ENCODE measurements at places on chromosomes 16 and 17.

- no peak for DNase-seq
Observed at GRCh38 chr16:68362262-68362913, 51.6 kb downstream of the PRMT7 start.

- DNase-seq = no peak
Observed at GRCh38 chr16:50309527-50310307, 43.4 kb downstream of the ADCY7 start.

DNA sequence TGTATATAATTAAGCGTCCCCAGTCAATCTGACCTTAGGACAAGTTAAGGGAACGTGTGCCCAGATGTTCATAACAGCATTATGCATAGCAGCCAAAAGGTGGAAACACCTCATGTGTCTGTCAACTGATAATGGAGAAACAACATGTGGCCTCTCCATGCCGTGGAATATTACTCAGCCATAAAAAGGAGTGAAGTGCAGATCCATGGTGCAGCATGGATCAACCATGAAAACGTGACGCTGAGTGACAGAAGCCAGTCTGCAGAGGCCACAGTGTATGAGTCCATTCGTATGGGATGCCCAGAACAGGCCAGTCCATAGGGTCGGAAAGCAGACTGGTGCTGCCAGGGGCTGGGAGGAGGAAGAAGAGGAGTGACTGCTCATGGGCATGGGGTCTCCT lies 161.0 kb upstream of the CIBAR2 start:
- no peak for DNase-seq

DNA sequence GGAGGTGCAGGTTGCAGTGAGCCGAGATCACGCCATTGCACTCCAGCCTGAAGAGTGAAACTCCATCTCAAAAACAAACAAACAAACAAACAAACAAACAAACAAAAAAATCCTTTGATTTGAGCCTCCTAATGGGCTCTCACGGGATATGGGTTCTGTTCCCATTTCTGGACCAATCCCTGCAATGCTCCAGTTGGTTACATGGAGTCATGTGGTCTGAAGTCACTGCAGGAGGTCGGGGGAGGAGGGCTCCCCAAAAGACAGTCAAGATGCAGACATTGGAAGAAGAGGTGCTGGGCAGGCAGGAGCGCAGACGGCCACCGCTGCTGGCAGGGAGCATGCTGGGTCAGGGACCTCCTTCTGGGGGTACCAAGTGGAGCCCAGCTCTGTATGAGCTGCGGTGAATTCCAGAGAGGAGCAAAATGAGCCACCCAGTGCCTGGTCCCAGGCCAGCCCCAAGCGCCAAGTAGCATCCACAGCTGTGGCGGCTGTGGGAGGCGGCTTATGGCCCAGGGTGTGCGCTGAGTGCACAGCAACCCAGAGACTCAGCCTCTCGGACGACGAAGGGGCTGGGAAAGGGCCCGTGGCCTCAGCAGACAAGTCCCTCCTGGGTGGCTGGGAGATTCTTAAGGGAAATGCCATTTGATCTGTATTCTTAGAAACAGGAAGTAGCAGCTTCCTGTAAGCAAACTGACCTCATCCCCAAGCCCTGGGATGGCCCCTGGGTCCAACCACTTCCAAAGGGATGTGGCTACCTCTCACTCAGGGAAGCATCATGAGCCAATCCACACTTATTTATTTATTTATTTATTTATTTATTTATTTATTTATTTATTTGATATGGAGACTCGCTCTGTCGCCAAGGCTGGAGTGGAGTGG lies 19.6 kb upstream of the ATP2A3 start:
- no peak for DNase-seq

GRCh38 chr16:31274831-31275816 lies 15.3 kb downstream of the ITGAM start:
- no peak for DNase-seq

DNA sequence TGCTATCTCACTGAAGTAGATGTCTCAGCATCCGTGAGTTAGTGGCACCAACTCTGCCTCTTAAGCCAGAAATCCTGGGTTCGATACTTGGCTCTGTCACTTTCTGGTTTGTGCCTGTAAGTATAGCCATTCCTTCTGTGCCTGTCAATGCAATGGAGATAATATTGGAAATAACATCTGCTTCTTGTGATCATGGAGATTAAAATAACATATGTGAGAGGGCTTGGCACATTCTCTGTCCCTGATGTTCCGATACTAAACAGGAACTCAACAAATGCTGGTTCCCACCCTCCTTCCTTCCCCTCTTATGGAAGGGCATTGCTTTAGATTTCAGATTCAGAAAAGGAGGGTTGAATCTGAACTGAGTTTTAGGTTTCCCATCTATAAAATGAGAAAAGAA lies 39.8 kb downstream of the TBX4 start:
- no peak for DNase-seq

DNA sequence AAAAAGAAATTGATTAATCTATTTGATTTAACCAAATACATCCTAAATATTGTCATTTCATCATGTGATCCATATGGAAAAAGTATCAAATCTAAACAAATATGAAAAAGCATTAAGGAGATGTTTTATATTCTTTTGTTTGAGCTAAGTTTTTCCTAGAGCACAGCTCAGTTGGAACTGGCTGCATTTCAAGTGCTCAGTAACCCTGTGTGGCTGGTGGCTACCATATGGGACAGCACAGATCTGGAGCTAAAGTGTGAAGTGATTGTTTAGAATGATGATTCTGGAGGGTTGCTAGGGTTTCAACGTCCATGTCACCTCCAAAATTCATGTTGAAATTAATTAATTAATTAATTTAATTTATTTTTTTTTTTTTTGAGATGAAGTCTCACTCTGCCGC lies 137.5 kb downstream of the XYLT1 start:
- no peak for DNase-seq

DNA sequence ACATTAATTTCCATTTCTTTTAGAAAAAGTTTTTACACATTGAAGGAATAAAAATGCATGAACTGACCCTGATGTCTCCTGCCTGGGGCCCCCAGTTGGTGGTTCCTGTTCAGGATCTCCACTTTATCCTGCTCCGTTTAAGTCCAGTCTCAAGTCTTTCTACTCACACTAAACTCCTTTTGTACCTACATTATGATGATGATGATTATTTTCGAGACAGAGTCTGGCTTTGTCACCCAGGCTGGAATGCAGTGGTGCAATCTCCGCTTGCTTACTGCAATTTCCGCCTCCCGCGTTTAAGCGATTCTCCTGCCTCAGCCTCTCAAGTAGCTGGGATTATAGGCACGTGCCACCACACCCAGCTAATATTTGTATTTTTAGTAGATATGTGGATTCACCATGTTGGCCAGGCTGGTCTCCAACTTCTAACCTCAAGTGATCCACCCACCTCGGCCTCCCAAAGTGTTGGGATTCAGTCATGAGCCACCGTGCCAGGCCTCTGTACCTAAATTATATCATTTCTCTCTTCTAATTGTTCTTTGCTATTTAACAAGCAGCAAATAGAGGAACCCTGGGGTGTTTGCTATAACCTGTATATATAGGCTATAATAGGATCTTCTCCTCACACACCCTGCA lies 2.2 kb upstream of the FOXK2 start:
- no peak for DNase-seq

- DNase-seq = peak; percentile 55
Observed at GRCh38 chr16:84600343-84601229, 17.3 kb downstream of the COTL1 start.

DNA sequence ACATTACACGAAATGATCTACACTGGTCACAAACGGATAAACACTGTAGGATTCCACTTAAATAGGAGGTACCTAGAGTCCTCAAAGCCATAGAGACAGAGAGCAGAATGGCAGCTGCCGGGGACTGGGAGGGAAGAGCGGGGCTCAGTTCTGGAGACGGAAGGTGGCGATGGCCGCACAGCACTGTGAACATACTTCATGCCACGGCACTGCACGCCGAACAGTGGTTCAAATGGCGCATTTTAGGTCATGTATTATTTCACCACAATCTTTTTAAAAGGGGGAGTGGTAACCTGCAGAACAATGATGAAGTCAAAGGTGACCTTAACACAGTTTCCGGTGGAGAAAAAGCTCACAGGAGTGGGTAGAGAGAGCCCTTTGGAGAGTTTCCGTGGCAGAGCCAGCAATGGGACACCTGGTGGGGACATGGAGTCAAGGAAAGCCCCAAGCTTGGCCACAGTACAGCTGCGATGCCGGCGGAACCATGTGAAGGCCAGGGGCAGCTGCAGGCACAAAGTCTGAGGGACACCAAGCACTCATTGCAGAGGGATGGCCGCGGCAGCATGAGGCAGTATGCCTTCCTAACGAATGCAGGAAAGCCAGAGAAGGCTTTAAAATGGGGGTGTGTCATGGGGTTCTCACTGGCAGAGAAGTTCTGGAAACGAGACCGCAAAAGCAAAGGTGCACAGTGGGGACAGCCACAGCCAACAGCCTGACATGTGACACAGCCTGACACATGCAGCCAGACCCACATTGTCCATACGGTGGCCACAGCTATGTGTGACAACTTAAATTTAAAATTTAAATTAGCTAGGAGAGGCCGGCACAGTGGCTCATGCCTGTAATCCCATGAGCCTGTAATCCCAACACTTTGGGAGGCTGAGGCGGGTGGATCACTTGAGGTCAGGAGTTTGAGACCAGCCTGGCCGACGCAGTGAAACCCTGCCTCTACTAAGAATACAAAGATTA lies 7.3 kb downstream of the FLCN start:
- no peak for DNase-seq

DNA sequence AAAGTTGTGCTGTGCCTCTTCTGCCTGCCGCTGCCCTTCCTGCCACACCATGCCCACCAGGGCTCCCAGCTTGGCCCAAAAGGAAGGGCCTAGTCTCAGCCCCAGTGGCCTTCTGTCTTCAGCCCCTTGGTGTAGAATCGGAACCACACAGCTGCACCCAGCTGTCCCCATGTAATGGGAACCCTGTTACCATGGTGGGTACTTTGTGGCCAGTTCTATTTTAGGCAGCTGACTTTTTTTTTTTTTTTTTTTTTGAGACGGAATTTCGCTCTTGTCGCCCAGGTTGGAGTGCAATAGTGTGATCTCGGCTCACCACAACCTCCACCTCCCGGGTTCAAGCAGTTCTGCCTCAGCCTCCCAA lies 163.3 kb upstream of the GSE1 start:
- DNase-seq = no peak

GRCh38 chr16:47979616-47980182 lies 176.1 kb downstream of the ABCC12 start:
- no peak for DNase-seq

DNA sequence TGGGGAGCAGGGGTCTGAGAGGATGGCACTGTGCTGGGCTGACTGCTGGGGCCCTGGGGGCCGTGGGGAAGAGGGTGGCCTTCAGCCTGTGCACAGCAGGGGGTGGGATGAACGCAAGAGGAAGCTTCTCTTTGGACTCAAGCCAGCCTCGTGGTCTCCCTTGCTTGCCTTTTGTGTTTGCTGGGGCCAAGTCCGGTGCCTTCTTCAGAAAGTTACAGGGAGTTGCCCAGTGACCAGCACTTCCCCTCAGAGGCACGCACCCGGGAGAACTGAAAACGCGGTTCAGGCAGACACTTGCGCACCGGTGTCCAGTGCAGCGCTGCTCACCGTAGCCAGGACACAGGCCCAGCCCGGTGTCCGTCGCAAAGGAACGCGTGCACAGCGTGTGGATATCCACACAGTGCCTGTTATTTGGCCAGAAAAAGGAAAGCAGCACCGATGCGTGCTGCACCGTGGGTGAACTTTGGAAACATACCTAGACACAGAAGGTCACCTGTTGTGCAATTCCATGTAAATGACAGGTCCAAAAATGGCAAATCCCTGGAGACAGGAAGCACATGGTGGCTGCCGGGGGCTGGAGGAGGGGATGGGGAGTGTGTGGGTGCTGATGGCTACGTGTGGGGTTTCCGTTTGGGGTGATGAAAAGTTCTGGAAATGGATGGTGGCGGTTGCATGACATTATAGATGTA lies 29.4 kb upstream of the NUDT16L1 start:
- DNase-seq = no peak

DNA sequence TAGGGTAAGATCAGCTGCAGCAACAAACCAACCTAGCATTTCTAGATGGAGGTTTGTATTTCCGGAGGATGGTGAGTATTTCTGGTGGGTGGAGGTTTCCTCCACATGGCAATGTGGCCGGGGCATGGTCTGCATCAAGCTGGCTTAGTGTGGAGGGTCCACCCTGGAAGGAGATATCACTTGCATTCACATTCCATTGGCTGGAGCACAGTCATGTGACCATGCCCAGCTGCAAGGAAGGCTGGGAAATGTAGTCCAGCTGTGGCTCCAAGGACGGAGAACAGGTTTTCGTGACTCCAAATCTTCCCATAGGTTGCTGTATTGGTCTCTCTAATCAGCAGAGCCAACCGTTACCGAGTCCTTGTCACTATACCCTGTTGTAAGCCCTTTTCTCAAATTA lies 68.7 kb downstream of the RAI1 start:
- peak; percentile 65 for DNase-seq

- DNase-seq = peak; percentile 80
Observed at GRCh38 chr17:32486701-32487472, at the start of gene CDK5R1. Gene CDK5R1, plus strand, starts transcription at chr17:32486993. Its CDS starts 628 bp downstream, at chr17:32487621.

DNA sequence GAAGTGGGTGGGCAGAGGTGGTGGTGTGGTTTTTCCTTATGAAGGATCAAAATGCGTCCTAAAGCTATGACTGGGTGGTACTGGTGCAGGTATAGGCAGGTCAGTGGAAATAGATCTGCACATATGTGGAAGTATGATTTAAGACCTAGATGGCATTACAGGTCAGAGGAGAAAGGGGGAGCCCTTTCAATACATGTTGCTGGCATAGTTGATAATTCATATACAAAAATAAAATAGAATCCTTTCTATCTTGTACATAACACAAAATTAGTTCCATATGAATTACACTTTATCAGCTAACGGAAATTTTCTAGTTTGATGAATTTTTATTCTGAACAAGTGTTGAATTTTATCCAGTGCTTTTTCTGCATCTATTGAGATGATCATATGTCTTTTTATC lies 20.8 kb upstream of the PIK3R5 start:
- DNase-seq = no peak

GRCh38 chr17:50268026-50268425 lies 6.2 kb upstream of the TMEM92 start:
- DNase-seq = no peak

DNA sequence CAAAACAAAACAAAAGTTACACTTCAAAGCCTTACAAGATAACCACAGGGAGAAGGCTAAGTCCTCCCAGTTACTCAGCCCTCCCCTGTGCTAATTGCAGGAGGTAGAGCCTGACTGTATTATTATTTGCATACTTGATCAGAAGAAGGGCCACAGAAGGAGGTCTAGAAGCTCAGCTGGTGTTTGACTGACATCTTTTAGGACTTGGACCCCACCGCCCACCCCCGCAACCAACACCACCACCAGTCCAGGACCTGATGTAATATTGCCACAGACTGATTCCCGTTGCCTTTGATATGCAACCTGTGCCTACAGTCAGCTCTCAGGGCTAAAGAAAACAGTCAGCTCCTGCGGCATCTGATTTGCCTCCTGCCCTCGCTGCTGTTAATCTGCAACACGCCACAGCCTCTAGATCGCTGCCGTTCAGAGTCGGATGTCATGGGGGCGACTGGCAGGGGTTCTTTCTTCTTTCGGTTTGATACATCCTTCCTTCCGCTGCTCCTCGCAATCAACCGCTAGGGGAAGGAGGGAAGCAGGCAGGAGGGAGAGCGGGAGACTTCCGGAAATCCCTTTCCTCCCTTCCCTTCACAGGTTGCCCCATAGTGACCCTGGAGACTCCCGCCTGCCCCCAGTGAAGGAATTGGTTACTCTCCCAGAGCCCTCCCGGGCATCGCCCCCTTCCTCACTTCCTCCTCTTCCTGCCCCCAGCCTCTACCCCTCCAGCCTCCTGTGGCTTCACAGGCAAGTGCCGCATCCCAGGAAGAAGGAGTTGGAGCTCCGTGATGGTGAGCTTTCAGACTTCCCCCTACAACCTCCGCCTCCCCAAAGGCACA lies 90.5 kb upstream of the SOX9 start:
- DNase-seq = peak; percentile 21

GRCh38 chr16:11843861-11844260 lies 7.5 kb downstream of the RSL1D1 start:
- DNase-seq = no peak
